Tracheal epithelial cell (primary cell): ENCODE measurements at places on chromosomes 12 and 14. TPM values are rescaled to one million over a fixed set of nuclear protein-coding genes. Genes with fewer than 3 reads are reported as not detected.

PROX2 gene
- under 0.01 TPM in 1 of 2 replicates, not detected in the other for total RNA-seq

SCNN1A gene
- total RNA-seq = 22.2 and 110 TPM in 2 replicates

ZNF84 gene
- total RNA-seq = 15.3 and 22.2 TPM in 2 replicates

SPIC gene
- not detected in 2 replicates for total RNA-seq

SMARCC2 gene
- 17.4 and 18.1 TPM in 2 replicates for total RNA-seq

ARHGAP9 gene
- not detected in 2 replicates for total RNA-seq

MAGOHB gene
- total RNA-seq = 6.6 and 8.7 TPM in 2 replicates

B3GNT4 gene
- 5.3 and 9.4 TPM in 2 replicates for total RNA-seq

SERPINA12 gene
- not detected in 2 replicates for total RNA-seq

MMP17 gene
- 4.0 and 8.7 TPM in 2 replicates for total RNA-seq

ALX1 gene
- 0.43 and 0.96 TPM in 2 replicates for total RNA-seq

GXYLT1 gene
- total RNA-seq = 8.9 and 11.7 TPM in 2 replicates
